ENCODE measurements at places on chromosomes 2 and 18.

- no peak for DNase-seq
Observed at GRCh38 chr2:161177969-161178368, 17.7 kb downstream of the TANK start.

GRCh38 chr2:151189125-151189524, 72.5 kb downstream of the RBM43 start:
- DNase-seq: no peak

DNA sequence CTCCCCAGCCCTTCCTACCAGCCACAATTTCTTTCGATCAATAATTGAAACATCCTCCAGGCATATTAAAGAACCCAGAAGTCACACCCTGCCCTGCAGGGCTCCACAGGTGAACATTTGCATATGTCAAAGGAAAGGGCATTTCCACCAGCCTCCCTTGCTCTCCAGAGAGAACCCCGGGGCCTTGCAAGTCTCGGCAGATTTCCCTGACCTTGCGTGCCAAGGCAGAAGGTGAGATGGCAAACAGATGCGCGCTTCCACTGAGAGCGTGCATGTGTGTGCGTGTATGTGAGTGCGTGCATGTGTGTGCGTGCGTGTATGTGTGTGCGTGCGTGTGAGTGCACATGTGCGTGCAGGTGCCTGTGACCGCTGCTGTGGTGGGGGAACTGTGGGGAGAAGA, 120.3 kb downstream of the INO80D start:
- DNase-seq: no peak

- DNase-seq: no peak
Observed at GRCh38 chr2:53646788-53647187, 120.8 kb upstream of the CHAC2 start.

- peak; percentile 61 for DNase-seq
Observed at GRCh38 chr2:164538240-164538866, 82.9 kb downstream of the GRB14 start.

DNA sequence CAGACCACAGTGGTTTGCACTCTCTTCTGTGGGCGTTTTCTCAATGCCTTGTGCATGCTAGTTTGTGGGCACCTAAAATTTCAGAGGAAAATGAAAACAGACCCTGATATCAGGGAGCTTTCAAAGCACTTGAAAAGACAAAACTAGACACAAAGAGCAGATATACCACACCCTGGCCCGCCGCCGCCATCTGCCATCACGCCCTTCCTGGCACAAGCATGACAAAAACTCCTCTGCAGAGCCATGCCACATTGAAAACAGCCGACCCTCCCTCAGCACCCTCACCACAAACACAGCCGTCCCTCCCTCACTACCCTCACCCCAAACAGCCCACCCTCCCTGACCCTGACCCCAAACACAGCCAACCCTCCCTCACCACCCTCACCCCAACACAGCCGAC, 84.8 kb upstream of the RAB6C start:
- DNase-seq: no peak

GRCh38 chr18:75745147-75745546, 317.6 kb upstream of the SMIM21 start:
- no peak for DNase-seq

DNA sequence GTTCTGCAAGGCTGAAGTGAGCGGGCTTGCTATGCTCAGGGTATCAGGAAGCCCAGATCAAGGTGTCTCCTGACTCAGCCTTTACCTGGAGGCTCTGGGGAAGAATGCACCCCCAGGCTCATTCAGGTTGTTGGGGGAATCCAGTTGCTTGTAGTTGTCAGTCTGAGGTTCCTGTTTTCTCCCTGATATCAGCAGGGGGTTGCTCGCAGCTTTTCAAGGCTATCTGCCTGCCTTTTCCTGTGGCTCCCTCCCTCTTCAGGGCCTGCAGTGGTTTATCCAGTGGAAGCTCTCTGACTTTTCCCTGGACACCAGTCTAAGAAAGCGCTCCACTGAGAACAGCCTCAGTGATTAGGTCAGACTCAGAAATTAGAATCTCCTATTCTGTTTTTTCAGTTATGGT, 116.6 kb downstream of the PTPRM start:
- DNase-seq: no peak

DNA sequence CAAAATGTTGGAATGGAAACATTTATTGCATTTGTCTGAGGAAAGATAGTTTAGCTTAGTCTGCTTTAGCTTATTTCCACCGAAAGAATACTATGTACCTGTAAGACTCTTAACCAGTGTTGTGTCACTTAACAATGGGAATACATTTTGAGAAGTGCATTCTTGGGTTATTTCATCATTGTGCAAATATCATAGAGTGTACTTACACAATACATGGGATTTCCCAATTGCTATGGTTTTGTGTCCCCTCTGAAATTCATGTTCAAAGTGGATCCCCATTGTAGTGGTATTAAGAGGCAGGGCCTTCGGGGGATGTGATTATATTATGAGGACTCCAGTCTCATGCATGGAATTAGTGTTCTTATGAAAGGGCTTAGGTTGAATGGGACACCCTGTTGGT, 249.4 kb upstream of the UBE2E3 start:
- no peak for DNase-seq

DNA sequence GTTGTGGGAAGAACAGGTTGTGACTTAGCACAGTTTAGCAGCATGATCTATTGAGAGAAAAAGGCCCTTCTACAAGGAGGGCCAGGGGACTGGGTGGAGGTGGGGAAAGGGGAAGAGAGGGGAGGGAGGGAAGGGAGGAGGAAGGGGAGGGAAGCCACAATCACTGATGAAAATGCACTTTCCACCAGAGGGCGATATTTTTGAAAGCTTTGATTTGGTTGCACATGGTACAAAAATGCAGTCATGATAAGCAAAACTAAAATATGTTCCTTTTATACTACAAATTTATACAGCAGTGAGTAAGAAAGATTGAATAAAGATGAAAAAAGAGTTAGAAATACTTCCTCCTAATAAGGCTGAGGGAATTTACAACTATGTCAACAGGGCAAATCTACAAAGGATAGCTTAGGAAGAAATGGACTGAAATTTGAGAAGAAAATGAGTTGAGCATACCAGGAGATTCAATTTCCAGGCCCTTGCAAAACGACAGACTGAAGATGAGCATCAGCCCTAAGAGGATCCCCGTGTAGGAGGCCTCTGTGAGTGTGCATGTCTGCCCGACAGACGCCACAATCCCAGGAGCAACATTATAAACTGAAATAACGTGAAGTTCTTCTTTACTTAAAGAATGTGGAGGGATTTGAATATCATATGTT, 17.2 kb downstream of the SH3YL1 start:
- DNase-seq: peak; percentile 63

DNA sequence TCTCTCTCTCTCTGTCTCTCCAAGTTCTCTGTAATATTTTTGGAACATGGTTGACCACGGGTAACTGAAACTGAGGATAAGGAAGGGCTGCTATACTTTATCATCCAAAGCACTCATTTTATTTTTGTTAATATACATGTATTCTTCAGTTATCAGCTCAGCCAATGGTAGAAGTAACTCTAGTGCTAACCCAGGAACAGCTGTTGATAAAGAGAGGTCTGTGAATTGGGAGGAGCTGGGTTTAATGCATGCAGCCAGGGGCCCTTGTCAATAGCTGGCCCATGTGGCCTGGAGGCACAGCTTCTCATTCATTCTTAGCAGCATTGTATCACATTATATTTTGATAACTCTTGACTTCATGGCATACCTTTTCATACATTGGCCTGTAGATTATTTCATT, 401.6 kb downstream of the EPHA4 start:
- no peak for DNase-seq

DNA sequence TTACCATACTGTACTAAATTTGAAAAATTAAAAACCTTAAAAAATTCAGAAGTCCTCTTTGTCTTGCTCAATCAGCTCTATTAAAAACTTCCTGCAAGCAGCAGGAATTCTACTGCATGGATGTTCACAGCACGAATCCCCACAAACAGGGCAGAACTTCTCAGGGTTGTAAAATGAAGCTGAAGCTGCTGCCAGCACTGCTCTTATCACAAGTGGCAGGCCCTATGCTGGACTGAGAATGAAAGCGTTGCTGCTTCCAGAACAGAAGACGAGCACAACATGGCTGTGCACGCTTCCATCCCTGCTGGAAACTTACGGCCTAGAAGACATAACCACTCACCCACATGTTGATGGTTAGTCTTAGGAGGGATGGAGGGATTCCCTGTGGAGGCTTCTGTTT, 134.0 kb downstream of the RAB3GAP1 start:
- DNase-seq: peak; percentile 13

- DNase-seq: peak; percentile 88
Observed at GRCh38 chr2:188199716-188200128, 92.0 kb upstream of the GULP1 start.

DNA sequence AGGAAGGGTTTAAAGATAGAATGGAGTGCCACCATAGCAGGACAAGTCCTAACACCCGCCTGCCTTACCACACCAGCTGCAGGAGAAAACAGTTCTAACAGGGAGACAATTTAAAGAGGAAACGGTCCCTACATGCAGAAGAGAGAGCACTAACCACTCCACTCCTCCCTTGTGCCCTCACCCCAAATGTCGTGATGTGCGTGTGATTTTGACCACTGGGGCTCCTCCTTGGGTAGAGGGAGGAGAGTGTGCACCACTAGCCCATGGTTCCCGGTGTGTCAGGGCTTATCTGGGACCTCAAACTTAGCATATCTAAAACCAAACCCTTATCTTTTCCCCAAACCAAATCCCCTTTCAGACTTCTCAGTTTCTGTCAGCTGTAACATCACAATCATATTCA, 105.5 kb upstream of the CCDC68 start:
- no peak for DNase-seq

GRCh38 chr2:10531874-10532637, 83.9 kb upstream of the ODC1 start:
- DNase-seq: no peak

- DNase-seq: no peak
Observed at GRCh38 chr2:241364781-241365180, 8.7 kb downstream of the FARP2 start.

- no peak for DNase-seq
Observed at GRCh38 chr2:233303252-233303651, 4.4 kb upstream of the SAG start.
